ENCODE measurements at places on chromosomes 6 and 20. TPM values are rescaled to one million over a fixed set of nuclear protein-coding genes. Genes with fewer than 3 reads are reported as not detected.

DNA sequence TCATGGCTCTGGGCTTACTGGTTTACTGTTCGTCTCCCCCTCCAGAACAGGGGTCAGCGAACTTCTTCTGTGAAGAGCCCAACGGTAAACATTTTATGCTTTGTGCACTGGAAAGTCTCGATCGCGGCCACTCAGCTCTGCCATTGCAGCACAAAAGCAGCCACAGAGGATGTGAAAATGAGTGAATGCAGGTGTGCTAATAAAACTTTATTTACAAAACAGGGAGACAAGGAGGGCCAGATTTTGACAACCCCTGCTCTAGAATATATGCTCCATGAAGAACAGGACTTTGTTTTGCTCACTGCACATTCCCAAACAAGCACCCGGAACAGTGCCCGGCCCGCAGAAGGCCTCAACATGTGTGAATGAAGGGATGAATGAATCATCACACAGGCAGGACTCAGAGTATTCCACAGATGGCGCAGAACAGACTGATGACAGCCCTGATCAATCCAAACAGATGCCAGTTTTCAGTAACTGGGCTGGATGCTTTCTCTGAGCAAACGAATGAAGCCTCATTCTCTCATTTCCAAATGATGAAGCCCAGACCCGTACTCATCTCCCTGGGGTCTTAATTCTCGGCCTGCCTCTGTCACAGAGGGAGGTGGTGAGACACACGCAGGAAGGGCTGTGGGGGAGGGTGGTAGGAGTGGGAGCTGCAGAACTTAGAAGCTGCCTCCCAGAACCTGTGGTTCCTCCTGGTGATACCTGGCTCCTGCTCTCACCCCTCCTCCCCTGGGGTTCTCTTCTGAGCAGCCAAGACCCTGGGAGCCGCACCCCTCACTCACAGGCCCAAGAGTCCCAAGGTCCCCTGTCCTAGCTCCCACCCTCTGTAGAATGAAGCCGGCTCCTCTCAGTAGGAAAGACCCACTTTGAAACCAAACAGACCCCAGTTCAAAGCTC lies 196.4 kb downstream of the PREX1 start:
- H3K36me3 ChIP-seq: no peaks in the 10 kb centered on the region
- H3K27me3 ChIP-seq: no peaks in the 10 kb centered on the region
- H3K27ac ChIP-seq: no peak overlapping the region
- DNase-seq: no peak
- no peaks in the 10 kb centered on the region for H3K4me1 ChIP-seq
- no peak overlapping the region for H3K4me3 ChIP-seq

DNA sequence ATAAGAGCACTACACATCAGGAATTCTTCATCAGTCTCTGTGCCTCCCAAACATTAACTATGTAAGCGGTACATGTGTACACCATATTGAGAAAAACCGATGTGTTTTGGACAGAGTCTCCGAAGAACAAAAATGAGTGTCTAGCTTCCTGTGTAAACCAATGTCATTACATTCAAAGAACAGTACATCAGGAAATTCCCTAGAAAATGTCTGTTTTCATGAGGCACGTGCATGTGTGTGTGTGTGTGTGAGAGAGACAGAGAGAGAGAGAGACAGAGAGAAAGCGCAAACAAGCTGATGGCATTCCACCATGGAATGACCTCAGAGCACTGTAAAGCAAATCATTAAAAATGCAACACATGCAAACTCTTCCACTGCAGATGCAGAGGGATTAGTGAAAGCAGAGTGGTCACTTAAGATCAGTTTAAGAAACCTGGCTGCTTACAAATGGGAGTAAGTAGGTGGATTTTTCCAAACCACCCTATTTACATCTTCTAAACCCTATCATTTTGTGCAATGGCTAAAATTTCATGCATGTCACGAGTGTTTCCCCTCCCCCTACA lies 133.9 kb downstream of the HIVEP2 start:
- no peaks in the 10 kb centered on the region for H3K4me1 ChIP-seq
- H3K36me3 ChIP-seq: no peaks in the 10 kb centered on the region
- H3K27me3 ChIP-seq: no peaks in the 10 kb centered on the region
- H3K4me3 ChIP-seq: no peak overlapping the region
- DNase-seq: no peak

GRCh38 chr6:169363590-169363989 lies 109.9 kb upstream of the THBS2 start:
- no peaks in the 10 kb centered on the region for H3K36me3 ChIP-seq
- H3K27me3 ChIP-seq: no peaks in the 10 kb centered on the region
- DNase-seq: no peak
- no peaks in the 10 kb centered on the region for H3K4me1 ChIP-seq

DNA sequence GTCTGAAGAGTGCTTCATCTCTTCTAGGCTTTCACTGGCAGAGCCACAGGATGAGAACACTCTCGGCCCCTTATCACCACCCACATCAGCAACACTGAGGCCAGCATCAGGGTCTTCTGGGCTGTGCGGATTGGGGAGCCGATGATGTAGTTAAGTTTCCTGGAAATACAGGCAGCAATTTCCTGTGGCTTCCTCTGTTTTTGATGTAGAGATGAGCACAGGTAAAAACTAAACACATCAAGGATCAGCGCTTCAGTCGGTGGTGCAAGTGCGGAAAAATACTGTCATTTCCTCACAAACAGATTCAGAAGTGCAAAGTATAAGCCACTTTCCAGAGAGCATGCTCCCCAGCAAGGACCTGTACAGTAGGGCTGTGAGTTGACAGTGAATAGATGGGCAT lies 62.6 kb downstream of the BACH2 start:
- no peak overlapping the region for H3K4me3 ChIP-seq
- H3K36me3 ChIP-seq: no peaks in the 10 kb centered on the region
- DNase-seq: no peak
- H3K4me1 ChIP-seq: peaks cover 8% of the 10 kb centered on the region

- no peaks in the 10 kb centered on the region for H3K36me3 ChIP-seq
- H3K4me3 ChIP-seq: no peak overlapping the region
- H3K27ac ChIP-seq: no peak overlapping the region
- no peaks in the 10 kb centered on the region for H3K27me3 ChIP-seq
These were observed 30.8 kb upstream of the ENPP1 start for GRCh38 chr6:131776985-131777384.

DNA sequence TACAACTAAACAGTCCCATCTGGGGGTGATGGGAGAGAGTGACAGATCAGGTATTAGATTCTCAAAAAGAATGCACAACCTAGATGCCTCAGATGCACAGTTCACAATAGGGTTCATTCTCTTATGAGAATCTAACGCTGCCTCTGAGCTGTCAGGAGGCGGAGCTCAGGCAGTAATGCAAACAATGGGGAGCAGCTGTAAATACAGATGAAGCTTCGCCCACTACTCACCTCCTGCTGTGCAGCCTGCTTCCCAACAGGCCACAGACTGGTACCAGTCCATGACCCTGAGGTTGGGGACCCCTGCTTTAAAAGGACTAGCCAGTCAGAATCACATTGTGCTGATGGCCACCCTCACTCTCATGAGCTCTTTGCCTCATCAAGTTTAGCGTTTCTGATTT lies 247.0 kb upstream of the KCNQ5 start:
- H3K4me3 ChIP-seq: no peak overlapping the region
- DNase-seq: no peak
- no peaks in the 10 kb centered on the region for H3K4me1 ChIP-seq
- H3K36me3 ChIP-seq: no peaks in the 10 kb centered on the region

DNA sequence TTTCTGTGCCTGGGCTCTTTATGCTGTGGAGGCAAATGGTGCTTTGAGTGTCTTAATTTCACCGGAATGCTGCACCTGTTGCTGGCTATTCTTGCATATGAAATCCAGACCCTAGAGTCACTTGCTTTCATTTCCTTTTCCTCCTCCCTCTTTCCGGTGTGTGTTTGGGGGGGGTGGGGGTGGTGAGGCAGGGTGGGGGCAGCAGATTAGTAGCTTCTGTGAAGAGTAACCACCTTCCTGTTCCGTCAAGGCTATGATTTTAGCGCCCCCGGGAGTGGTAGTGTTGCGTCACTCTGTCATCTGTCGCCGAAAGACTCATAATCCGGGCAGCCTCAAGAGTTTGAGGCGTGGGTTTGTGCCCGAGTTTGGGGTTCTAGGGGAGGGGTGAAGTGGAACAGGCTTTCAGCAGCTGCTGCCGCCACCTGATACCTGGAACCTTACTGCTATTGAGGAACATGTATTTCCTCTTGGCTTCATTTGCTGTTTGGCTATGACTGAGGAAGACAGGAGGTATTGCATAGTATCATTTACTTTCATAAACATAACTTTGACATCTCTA lies 49.1 kb downstream of the UTRN start:
- no peaks in the 10 kb centered on the region for H3K27me3 ChIP-seq
- DNase-seq: no peak
- no peaks in the 10 kb centered on the region for H3K36me3 ChIP-seq
- H3K27ac ChIP-seq: no peak overlapping the region

DNA sequence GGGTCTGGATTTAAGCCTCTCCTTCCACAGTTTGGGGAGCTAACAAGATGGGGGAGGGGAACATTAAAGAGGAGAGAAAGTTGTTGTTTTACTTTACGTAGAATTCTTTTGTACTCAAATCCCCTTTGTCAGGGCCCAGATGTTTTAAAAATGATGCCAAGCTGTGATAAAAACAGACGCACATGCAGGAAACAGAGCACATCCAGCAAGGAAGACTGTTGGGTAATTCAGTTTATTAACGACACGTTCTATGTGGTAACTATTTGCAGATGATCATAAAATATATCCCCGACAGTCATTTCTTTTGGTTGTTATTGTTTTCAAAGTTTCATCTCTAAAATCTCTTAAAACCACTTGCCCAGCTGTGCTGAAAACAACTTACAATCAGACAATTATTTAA lies 307.0 kb upstream of the PRDM1 start:
- H3K27me3 ChIP-seq: no peaks in the 10 kb centered on the region
- DNase-seq: no peak
- no peaks in the 10 kb centered on the region for H3K4me1 ChIP-seq
- H3K36me3 ChIP-seq: no peaks in the 10 kb centered on the region
- peak overlapping the region; percentile 8 for H3K27ac ChIP-seq
- no peak overlapping the region for H3K4me3 ChIP-seq

DNA sequence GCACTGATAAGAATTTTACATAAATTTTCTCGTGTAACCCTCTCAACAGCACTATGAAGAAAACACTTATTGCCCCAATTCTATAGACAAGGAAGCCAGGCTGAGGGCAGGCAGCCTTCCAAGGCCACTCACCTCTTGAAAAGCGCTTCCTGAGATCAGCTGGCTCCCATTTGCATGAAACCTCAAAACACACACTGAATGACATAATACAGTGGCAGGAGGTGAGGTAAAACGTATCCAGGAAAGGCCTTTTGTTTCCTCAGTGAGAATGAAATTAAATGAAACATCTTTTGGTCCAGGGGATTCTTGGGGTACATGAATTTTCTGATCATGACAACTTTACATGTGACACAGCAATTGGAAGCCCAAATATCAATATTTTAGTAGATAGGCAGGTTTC lies 112.5 kb downstream of the WDR27 start:
- H3K4me1 ChIP-seq: no peaks in the 10 kb centered on the region
- no peak for DNase-seq
- H3K4me3 ChIP-seq: no peak overlapping the region

DNA sequence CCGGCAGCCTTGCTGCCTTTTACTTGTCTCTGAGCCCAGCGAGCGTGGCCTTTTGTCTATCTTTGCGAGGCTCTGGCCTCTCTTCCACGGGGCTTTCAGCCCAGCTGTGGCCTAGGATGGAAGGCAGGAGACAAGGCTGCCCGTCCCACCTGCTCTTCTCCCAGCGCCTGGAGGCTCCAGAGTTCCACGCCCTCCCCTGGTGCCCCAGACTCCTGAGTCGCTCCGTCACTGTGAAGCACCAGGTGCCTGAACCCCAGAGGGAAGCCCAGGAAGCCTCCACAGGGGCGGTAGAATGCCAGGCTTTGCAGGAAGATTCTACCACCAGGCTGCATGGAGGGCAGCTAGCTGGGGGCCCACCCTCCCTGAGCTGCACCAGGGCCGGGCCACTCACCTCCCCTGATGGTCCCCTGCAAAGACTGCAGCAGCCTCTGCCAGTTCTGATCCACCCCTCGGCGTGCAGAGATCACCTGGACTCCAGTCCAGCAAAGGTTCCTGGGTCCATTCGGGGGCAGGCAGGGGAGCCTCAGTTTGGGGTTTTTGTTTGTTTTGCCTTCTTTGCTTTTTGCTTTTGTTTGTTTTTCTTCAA lies 384.6 kb downstream of the CDH4 start:
- H3K27me3 ChIP-seq: no peaks in the 10 kb centered on the region
- H3K4me1 ChIP-seq: no peaks in the 10 kb centered on the region
- DNase-seq: no peak
- no peak overlapping the region for H3K27ac ChIP-seq
- H3K4me3 ChIP-seq: no peak overlapping the region

DNA sequence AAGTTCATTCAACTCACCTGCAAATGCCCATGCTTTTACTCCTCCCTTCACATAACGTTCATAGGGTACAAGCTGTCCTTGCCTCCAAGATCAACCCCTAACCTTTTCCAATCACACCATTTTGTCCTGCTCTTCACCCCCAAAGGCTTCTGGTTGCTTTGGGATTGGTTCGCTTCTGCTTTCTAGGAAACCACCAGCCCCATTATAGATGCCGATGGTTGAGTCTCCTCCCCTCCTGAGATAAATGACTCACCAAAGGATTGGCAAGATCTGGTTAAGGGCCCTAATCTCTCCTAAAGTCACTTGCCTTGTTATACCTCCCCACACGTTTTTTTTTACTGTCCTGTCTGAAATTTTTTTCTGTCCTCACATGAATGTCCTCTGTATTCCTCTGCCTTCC lies 311.4 kb downstream of the HACE1 start:
- H3K4me1 ChIP-seq: no peaks in the 10 kb centered on the region
- H3K4me3 ChIP-seq: no peak overlapping the region
- no peaks in the 10 kb centered on the region for H3K36me3 ChIP-seq
- H3K27ac ChIP-seq: no peak overlapping the region
- H3K27me3 ChIP-seq: no peaks in the 10 kb centered on the region
- DNase-seq: no peak

- H3K36me3 ChIP-seq: no peaks in the 10 kb centered on the region
- peak overlapping the region; percentile 7 for H3K4me3 ChIP-seq
- H3K4me1 ChIP-seq: no peaks in the 10 kb centered on the region
- H3K27me3 ChIP-seq: no peaks in the 10 kb centered on the region
These were observed 289.4 kb upstream of the STXBP5 start for GRCh38 chr6:146914489-146915483.

The SEMG2 gene
- not detected for total RNA-seq

The PDE10A gene
- 17.6 TPM for total RNA-seq

The FAM8A1 gene
- 69.3 TPM for total RNA-seq

The RFX6 gene
- total RNA-seq: not detected

The OGFR gene
- total RNA-seq: 28.4 TPM

The JARID2 gene
- total RNA-seq: 2.6 TPM

The PRKN gene
- 21.3 TPM for total RNA-seq

All from uterus (tissue), 4 donors.